Activated CD4-positive, CD25-positive, alpha-beta regulatory T cell (primary cell): ENCODE measurements at places on chromosomes 2 and 18.

GRCh38 chr2:64766841-64767669 is 113.3 kb upstream of the SERTAD2 start:
- DNase-seq: no peak

GRCh38 chr2:100068395-100068794 is 74.0 kb downstream of the AFF3 start:
- no peak for DNase-seq

- DNase-seq: no peak
Measured at GRCh38 chr2:60633615-60634014, 80.2 kb upstream of the BCL11A start.

DNA sequence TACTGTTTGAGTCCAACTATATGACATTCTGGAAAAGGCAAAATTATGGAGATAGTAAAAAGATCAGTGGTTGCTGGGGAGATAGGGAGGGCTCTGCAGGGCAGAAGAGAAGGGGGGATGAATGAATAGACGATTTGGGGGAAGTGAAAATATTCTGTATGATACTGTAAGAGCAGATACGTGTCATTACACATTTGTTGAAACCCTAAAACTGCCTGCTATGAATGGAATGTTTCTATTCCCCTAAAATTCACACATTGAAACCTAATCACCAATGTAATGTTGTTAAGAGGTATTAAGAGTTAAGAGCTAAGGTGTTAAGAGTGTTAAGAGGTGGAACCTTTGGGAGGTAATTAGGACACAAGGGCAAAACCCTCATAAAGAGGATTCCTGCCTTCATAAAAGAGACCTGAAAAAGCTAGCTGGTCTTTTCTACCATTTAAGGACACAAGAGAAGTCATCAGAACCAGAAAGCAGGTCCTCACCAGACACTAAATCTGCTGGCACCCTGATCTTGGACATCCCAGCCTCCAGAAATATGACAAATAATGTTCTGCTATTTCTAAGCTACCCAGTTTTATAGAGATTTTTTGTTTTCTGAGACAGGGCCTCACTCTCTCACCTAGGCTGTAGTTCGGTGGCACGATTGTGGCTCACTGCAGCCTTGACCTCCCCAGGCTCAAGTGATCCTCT is 76.2 kb downstream of the ATAD2B start:
- DNase-seq: no peak

DNA sequence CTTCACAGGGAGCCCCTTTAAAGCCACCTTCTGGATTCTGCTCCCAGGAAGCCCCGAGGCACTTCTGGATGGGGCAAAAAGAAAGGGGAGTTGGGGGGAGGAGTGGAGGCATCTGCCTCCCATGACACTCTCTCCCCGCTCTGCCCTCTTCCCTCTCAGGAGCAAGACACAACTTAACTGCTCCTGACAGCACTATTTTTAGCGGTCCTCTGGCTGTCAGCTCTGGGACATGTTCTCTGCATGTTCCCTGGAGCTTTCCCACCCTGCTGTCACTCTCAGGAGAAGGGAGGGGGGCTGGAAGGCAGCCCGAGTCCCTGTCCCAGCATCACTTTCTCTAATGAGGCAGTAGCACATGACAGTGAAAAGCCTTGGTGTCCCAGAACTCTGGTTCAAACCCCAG is 32.3 kb downstream of the PLB1 start:
- no peak for DNase-seq

DNA sequence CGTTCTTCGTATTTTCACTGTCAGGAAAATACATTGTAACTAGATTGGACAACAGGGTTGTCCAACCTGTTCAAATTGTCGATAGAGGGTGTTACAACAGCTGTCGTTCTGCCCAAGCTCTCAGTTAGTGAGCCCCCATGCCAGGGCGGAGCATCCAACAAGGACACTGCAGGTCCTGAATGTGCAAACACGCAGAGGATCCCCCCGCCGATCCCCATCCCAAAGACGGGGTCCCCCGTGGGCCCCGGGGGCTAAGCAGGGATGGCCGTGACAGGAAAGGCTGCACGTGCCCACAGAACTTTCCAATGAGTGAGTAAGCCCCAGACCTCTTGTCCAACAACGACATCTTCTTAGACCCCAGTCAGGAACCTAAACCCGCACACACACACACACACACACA is 140.8 kb downstream of the PXDN start:
- DNase-seq: no peak

DNA sequence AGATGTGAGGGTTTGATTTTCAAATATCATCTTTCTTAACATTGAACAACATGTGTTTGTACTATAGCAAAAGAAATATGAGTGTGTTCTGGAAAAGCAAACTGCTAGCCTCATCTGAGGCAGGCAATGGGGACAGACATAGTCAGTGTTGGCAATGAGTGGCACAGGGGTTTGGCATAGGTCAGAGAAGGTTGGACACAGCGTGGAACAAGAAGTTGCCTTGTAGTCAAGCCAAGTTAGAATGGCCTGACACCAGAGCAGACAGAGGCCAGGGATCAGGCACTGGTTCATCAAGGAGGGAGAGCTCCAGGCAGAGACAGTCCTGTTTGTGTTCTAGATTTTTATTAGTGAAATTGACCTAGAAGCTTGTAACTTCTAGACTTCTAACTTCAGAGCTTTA is 100.8 kb upstream of the TANK start:
- DNase-seq: no peak
